ENCODE measurements at places on chromosomes 2 and 18.

DNA sequence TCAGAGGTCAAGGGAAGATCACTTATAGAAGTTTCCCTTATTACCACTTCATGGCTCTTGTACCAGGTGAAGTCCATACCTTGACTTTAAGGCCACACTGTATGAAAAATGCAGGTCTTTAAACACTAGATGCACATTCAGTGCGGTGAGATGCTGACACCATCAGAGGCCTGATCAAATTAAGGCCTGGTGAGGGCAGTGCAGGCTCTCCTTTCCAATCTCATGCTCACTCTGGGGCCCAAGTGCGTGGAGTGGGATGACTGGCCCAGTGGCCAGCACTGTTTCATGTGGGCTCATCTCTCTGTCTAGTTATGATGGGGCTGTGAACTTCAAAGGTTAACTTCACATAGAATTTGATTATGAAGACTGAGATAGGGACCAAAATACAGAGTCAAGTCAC is 281.1 kb downstream of the SLC4A3 start:
- H3K27me3 ChIP-seq, result no peaks in the 10 kb centered on the region
- no peak for DNase-seq
- H3K36me3 ChIP-seq, result no peaks in the 10 kb centered on the region

DNA sequence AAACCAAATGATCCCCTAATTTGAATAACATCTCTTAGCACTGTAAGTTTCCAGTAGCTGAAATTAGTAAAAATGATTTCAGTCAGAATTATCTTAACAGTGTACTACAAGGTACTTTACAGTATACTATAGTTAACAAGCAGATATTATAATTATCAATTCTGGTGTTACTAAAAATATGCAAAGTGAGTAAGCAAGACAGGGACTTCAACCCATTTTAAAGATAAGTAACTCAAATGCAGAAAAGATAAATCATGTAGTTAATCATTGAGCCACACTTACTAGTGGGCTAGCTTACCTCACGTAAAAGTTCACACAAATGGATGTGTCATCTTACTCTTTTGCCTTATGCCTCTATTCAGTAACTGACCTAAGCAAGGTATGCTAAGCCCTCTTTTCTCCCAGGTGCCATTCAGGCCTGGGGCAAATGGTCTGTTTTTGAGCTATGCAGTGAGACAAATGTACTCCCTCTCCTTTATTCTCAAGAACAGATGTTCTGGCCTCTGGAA is 101.0 kb downstream of the NBAS start:
- no peaks in the 10 kb centered on the region for H3K27me3 ChIP-seq
- H3K4me3 ChIP-seq, result no peak overlapping the region
- H3K36me3 ChIP-seq, result no peaks in the 10 kb centered on the region
- H3K27ac ChIP-seq, result no peak overlapping the region
- no peak for DNase-seq
- H3K4me1 ChIP-seq, result no peaks in the 10 kb centered on the region

DNA sequence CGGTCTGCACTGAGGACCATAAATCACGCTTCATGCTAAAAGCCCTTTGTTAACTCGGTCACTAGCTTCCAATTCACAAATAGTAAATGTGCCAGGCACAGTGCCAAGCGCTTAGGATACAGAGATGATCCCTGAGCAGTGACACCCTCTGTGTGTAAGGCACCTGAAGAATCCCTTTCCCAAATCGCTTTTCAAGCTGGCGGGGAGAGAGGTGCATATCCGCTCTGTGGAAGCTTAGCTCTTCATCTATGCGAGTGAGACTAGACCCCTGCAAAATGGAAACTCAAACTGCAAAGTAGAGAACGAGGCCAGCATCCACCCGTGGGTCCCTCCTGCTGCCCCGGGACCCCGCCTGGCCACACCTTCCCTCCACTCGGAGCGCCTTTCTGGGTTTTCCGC is 2.4 kb downstream of the PIEZO2 start:
- H3K4me1 ChIP-seq, result no peaks in the 10 kb centered on the region
- no peak overlapping the region for H3K4me3 ChIP-seq
- no peaks in the 10 kb centered on the region for H3K36me3 ChIP-seq
- peaks cover 21% of the 10 kb centered on the region for H3K27me3 ChIP-seq

DNA sequence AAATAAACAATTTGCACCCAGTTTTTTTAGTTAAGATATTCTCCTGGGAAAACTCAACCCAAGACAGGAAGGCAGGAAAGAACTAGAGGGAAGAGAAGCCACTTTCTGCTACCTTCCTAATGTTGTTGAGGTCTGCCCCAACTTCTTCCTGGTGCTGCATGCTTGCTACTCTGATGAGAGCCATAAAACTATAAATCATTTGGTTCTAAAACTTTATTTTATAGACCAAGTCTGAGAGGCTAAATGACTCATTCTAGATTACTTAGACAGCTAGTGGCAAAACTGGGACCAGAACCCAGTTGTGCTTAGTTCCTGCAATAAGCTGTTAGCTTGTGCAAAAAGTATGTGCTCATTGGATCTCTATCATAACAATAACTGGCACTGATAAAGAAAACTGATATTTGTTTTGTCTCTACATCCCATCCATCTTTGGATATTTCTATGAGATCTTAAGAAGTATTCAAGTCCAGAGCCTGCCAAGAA is 344.9 kb upstream of the SLC14A2 start:
- H3K4me1 ChIP-seq, result no peaks in the 10 kb centered on the region
- no peak overlapping the region for H3K27ac ChIP-seq
- no peaks in the 10 kb centered on the region for H3K27me3 ChIP-seq
- no peak for DNase-seq
- H3K4me3 ChIP-seq, result no peak overlapping the region

- DNase-seq, result no peak
- H3K36me3 ChIP-seq, result no peaks in the 10 kb centered on the region
- no peaks in the 10 kb centered on the region for H3K4me1 ChIP-seq
- H3K27ac ChIP-seq, result no peak overlapping the region
- H3K4me3 ChIP-seq, result no peak overlapping the region
Measured at GRCh38 chr2:5914811-5915611, 222.8 kb downstream of the SOX11 start.

- H3K36me3 ChIP-seq, result no peaks in the 10 kb centered on the region
- H3K4me1 ChIP-seq, result no peaks in the 10 kb centered on the region
- H3K27ac ChIP-seq, result no peak overlapping the region
- H3K4me3 ChIP-seq, result no peak overlapping the region
- H3K27me3 ChIP-seq, result no peaks in the 10 kb centered on the region
Measured at GRCh38 chr2:196309691-196310090, 138.3 kb upstream of the STK17B start.

Data from T-cell (primary cell).